ENCODE measurements at places on chromosomes 4 and X.

DNA sequence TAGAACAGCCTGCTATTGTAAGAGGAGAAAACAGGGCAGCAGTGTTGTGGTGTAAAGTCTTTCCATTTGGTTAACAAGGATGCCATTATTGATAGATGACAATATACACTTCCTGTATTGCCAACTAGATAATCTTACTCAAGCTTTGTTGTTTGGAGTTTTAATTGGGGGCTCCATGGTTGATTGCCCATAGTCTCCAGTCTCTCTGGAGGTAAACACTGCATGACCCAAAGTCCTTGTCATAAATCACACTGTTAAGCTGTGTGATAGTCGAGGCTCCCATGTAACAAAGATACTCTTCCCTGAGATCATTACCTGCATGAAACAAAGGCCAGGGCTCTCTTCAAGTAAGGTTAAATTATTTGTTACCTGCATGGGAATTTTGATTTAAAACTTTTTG, 394.6 kb downstream of the C4orf33 start:
- no peak for DNase-seq

GRCh38 chr4:94665500-94666404, 92.0 kb upstream of the BMPR1B start:
- DNase-seq, result no peak

- no peak for DNase-seq
Measured at GRCh38 chr4:73603271-73603710, 16.9 kb downstream of the RASSF6 start.

DNA sequence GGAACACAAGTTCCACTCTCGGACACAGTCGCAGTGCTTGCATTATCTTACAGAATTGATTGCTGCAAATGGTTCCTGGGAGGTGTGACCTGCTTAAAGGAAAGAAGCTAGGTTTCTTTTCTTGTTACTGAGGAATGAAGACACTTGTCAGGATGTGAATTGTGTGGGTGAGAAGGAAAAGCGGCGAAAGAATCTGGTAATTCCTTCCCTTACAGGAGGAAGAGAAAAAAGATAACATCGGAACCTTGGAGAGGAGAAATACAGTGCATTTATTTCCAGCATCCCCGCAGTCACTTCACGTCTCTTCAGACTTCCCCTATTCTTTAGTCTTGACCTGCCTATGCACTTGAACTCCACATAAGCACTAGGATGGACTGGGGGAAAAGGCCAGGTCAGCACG, 389 bp upstream of the CCSER1 start:
- no peak for DNase-seq

DNA sequence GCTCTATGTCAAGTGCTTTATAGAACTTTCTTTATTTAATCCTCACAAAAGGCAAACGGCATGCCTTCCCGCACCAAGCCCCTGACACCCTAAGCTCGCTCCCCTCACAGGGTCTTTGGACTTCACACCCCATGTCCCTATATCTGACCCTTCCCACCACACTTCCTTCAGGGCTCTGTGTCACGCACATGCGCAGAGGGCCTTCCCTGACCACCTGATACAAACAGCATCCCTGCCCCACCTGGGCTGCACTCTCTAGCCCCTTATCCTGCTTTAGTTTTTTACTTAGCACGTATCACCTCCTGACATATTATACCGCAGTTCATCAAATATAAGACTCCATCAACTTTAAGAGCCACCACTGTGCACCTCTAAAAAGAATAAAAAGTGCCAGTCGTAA, 49.8 kb downstream of the SOD3 start:
- DNase-seq, result no peak

GRCh38 chrX:120468071-120468470, 1.0 kb downstream of the LAMP2 start:
- no peak for DNase-seq

DNA sequence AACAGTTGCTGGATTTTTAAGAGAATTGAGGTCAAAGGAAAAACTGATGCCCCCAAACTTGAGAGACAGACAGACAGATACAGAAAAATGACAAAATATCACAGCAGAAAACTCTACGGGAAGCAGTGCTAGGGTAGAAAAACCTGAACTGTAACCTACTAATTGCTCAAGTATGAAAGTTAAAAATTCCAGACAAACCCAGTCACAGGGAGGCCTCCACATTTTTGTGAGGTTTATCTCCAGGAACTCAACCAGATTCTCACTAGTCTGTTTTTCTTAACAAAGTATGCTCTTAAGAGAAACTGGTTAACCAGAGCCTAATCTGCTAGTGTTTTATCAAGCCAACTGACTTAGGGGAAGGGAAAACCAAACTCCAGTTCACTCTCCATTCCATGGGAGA, 19.9 kb upstream of the PPP3CA start:
- no peak for DNase-seq

GRCh38 chr4:2285613-2286381, 23.9 kb upstream of the MXD4 start:
- DNase-seq, result no peak

Data from frontal cortex (tissue), 4 donors.